ENCODE measurements at places on chromosomes 6 and 20.

DNA sequence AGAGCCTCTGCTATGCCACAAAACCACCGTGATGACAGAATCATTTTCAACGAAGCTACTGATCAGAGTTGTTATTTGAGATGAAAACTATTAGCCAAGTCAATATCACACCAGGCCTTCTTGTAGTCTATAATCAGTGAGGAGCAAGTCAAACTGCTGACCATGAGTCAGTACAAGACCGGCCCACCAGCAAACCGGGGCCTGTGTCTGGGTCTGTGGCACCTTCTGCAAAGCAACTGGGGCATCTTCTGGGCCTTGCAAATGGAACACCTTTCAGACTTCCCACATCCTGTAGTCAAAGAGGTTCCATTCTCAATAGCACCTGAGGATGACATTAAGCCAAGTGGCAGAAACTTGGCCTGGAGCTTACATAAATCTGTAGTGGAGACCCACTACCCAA lies 38.5 kb downstream of the CPXM1 start:
- DNase-seq, result no peak

DNA sequence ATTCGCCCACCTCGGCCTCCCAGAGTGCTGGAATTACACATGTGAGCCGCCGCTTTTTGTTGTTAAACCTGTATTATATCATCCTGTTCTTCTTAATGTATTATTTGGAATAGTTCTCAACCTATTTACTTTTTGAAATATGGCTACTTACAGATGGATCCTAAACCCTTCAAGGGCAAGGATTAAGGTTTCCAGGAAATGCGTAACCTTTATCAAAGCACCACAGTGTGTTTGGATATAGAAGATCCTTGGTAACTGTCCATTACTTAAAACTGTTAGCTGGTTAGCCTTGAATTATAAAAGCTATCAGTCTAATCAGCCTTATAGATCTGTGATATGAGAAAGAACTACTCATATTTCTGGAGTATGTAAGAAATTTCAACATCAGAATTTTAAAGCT lies 12.3 kb upstream of the RPN2 start:
- no peak for DNase-seq

GRCh38 chr6:75167325-75167724 lies 38.5 kb downstream of the COL12A1 start:
- no peak for DNase-seq

GRCh38 chr6:42257614-42258013 lies 40.0 kb upstream of the MRPS10 start:
- DNase-seq, result no peak

GRCh38 chr6:121205569-121205968 lies 128.7 kb downstream of the TBC1D32 start:
- no peak for DNase-seq

DNA sequence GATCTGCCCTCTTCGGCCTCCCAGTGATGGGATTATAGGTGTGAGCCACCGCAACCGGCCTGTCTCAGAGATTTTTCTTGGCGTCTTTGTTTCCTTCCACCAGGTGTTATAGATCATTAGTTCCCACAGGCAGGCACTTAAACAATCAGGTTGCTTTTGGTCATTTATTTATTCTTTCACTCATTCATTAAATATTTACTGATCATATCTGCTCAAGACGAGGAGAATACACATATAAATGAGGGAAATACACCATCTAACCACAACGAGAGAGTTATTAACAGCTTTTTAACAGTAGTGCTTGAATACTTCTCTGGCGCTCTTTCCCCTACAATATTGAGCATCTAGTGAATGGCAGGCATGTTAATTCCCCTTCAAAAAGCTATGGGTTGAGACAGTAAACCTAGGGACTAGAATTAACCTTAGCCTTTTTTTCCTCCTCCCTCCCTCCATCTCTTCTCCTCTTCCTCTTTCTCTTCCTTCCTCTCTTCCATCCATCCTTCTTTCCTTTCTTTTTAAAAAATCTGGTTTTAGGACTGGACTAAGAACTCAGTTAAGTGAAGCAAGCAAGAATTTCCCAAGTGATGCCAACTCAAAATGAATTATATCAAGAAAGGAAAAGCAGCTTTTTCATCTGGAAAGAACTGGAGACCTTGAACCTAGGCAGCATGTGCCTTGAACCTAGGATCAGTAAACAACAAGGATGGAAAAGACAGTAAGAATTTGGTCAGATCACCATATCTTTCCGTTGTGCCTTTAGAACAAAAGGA lies 41.1 kb upstream of the RFPL4B start:
- DNase-seq, result no peak
